D341Med (cell line): ENCODE measurements at places on chromosomes 6 and 20.
A peak's percentile ranks its signal among the peaks of the same experiment; 100 is the strongest.

DNA sequence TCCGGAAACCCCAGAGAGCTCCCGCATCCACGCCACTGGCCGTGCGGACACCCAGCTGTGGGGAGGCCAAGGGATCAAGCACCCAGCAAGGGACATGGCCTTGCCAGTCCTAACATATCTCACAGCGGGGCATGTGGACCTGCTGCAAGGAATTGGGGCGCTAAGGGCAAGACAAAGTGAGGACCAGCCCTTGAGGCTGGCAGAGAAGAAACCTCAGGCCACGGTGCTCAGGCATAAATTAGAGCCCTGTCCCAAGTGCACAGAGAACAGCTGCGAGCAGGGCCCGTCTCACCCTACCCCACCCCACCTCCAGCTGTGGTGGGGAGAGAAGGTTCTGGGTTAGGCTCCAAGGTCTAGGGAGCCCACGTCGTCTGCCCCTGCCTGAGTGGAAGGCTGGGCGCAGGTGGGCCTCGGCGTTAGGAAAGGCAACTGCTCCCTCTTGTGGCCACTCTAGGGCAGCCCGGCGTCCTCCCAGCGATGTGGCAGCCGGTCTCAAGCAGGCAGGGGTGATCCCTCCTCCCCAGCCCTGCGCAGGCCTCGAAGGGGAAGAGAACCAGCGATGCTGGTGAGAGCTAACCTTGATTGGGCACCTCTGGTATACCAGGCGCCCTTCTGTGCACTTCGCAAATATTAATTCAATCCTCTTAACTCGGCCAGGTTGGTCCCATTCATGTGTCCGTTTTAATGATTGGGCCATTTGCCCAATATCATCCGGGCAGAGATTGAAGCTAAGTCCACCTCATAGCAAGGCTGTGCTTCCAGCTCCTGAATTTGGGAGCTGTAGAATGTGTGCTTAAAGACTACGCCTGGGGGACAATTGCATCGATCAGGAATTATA is 235.8 kb downstream of the NFATC2 start:
- DNase-seq: peak; percentile 92

GRCh38 chr6:34202329-34203201 is 34.1 kb upstream of the HMGA1 start:
- no peak for DNase-seq

- DNase-seq: no peak
These were observed 127.4 kb downstream of the PFDN4 start for GRCh38 chr20:54335299-54335698.

DNA sequence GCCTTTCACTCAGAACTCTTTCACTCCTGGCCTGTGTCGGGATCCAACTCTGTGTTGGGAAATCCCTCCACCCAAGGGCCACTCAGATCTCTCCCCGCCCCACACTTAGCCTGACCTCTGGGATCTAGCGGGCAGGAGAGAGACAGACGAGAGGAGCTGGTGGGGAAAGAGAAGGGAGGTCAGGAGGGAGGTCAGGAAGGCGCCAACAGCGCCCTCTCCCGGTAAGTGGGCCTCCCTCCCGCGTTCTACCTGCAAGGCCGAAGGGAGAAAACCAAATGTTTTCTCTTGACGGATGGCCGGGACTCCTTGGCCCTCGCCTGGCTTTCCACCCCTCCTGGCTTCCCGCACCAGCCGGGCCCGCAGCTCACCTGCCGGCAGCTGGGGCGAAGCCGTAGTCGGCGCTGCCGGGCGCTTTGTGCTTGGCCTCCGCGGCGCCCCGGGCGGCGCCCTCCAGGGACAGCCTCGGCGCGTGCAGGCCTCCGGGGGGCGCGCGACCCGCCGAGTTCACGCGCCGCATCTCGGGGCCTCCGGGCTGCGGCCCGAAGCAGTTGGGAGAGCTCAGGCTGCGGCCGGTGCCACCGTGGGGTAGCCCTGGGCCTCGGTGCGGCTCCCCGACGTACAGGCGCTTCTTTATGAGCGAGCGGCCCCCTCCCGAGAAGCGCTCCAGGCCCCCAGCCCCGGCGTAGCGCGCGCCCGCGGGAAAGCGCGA is 38.2 kb downstream of the C6orf132 start:
- peak; percentile 55 for DNase-seq

- DNase-seq: no peak
These were observed 326.7 kb upstream of the NOX3 start for GRCh38 chr6:155782320-155782731.

GRCh38 chr6:16929809-16930208 is 168.5 kb upstream of the ATXN1 start:
- no peak for DNase-seq

GRCh38 chr6:151240791-151241642 is 1.2 kb downstream of the AKAP12 start:
- DNase-seq: peak; percentile 68

- no peak for DNase-seq
These were observed 7.2 kb downstream of the PNLDC1 start for GRCh38 chr6:159807150-159807858.

DNA sequence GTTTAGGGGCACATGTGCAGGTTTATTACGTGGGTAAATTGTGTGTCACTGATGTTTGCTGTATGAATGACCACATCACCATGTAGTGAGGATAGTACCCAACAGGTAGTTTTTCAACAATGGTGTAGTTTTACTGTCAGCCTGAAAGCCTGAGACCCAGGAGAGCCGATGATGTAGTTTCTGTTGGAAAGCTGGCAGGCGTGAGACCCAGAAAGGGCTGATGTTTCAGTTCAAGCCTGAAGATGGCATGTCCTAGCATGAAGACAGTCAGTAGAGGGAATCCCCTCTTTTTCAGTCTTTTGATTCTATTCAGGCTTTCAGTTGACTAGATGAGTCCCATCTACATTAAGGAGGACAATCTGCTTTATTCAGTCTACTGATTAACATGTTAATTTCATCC is 96.7 kb downstream of the KLHL32 start:
- DNase-seq: no peak

GRCh38 chr20:19018881-19019280 is 193.6 kb upstream of the SLC24A3 start:
- no peak for DNase-seq

DNA sequence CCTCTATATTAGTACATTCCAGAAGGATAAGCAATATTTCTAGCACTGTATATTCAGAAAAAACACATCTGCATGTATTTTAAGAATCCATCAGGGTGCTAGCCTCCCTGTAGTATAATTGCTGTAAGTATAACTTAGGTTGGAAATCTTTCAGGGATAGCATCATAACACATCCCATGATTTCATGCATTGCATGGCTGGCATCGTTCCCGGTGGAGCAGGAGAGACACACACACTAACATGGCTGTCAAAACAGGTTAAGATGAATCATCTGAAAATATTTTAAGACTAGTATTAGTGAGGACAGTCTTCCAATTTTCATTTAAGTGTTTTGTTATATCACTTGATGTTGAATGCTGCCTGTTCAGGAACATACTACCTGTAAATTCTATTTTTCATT is 32.1 kb upstream of the CENPW start:
- no peak for DNase-seq

DNA sequence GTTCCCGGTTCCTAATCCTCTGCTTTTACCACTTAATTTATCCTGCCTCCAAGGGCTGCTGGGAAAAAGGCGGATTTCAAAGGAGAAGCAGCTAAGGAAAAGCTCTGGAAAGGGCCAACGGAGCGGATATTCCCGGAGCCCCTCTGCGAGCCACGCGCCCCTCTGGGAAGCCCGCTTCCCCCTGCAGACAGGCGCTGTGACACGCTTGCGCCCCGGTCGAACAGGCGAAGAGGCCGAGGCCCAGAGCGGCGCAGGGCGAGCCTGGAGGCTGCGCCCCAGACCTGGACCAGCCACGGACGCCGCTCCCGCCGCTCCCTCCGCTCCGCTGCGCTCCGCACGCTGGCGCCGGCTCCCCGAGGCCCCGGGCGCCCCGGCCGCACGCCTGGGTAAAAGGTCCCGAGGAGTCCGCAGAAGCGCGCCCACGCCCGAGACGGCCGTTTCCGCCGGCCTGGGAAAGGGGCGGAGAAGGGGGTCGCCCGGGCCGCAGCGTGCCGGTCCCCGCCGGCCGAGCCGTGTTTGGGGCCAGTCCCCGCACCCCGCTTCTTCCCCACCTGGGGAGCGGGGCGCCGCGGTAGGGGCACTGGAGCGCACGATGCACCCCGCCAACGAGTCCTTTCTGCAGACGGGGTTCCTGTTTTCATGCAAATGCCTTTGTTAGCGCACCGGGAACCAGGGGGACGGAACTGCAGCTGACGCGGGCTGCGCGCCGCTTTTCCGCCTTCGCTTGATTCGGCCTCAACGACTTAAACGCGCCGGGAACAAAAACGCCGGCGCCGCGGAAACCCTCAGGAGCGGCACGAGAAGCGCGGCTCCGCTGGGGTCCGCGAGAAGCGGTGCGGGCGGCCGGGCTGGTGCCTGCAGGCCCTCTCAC is 91.9 kb upstream of the SIRPA start:
- peak; percentile 57 for DNase-seq

DNA sequence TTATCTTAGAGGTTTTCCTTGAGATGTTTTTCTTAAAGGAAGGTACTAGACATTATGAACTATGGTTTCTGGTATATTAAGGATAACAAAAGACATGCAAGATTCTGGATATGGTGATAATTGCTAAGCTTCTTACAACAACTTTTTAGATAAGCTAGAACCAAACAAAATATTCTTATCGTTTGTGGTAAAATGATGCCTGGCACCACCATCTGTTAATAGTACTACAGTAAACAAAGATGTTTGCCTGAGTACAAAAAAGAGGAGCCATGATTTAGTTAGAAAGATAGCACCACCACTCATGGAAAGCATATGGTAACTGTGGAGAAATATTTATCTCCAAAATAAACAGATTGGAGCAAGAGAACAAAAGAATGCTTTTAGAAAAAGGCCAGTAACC is 747.3 kb downstream of the COL12A1 start:
- DNase-seq: no peak

GRCh38 chr6:1267057-1267732 is 44.7 kb upstream of the FOXQ1 start:
- no peak for DNase-seq

DNA sequence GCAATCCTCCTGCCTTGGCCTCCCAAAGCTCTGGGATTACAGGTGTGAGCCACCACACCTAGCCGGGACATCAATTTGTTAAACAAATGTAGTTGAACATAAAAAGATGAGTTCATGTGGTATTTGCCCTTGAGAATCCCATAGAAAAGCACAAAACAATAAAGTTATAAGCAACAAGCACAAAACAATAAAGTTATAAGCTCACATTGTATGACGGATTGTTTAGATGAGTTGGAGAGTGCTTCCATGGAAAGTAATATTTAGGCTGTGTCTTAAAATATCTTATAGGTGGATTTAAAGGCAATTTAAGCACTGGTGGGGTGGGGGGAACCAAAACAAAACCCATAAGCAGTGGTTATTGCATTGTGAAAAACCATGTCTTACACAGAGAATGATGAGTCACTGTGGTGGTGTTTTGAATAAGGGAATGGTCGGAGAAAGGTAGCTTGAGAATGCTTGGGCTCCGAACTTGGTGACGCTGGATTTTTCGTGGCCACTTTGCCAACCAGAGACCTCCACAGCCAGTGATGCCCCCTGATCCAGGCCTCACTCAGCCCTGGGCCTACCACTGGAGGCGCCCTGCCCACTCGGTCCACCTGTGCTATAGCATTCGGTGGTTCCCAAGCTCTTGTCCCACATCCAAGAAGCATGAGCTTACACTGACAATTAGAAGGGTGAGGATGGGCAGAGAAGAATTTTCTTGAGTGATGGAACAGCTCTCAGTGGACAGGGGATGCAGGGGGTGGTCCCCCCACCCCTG is 256.0 kb downstream of the CDKAL1 start:
- no peak for DNase-seq

- DNase-seq: no peak
These were observed 42.6 kb upstream of the DEK start for GRCh38 chr6:18306977-18307376.

DNA sequence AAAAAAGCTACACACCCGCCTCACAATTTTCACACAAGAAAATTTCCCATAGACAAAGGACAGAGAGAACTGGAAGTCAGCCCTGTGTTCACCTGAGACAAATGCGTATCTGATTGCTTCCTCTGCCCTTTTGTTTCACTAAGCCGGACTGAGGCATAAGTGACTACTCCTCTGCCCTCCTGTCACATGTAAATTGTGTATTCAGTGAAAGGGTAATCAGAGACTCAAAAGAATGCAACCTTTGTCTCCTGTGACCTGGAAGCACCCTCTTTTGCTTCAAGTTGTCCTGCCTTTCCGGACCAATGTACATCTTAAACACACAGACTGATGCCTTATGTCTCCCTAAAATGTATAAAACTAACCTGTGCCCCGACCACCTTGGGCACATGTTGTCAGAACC is 483.8 kb upstream of the EYS start:
- DNase-seq: no peak

DNA sequence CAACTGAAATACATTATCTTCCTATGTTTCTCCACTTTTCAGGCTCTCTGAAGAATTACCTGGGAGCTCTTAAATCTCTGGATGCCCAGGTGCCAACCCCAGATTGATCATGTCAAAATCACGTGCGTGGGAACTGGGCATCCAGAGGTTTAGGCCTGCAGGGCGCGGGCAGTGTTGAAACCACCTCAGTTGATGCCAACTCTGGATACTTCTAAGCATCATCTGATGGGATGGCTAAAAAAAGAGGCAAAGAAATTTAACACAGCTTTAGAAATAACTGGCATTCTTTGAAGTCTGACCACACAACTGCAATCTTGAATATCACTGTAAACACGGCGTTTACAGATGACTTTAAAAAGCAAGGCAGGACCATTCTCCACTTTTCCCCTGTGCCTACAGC is 41.9 kb downstream of the PTGIS start:
- DNase-seq: no peak

GRCh38 chr20:62633598-62634329 is 8.5 kb upstream of the SLCO4A1 start:
- DNase-seq: no peak

DNA sequence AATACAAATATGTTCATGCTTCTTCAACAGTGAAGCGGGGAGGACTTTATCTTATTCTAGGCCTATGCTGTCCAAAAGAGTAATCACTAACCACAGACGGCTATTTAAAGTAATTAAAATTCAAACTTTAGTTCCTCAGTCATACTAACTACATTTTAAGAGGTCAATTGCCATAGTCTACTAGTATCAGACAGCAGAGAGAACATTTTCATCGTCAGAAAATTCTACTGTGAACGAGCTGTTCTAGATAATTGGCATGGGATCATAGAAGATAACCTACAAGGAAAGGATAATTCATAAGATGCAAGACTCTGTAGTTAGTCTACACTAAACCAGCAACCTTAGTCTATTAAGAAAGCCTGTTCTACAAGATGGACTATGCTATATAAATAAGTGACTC is 44.4 kb downstream of the PRKN start:
- no peak for DNase-seq

DNA sequence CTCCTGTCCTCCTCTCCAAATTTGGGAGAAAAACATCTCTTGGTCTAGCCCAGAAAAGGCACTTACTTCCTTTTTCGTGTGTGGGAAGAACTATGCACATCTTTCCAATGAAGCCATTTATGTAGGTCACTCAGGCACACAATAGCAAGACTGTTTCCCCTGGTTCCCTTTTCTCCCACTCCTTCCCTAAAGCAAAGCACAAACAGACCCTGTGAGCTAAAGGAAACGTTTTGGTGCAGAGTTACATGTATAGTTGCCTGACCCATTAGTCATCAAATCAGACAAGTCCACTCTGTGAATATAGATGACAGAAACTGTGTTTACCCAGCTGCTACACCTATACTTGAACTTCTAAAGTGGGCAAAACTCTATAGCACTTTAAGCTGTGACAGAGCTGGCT is 474.6 kb downstream of the COL12A1 start:
- DNase-seq: no peak
